ENCODE measurements at places on chromosomes 11 and 22. TPM values are rescaled to one million over a fixed set of nuclear protein-coding genes. Genes with fewer than 3 reads are reported as not detected.

DNA sequence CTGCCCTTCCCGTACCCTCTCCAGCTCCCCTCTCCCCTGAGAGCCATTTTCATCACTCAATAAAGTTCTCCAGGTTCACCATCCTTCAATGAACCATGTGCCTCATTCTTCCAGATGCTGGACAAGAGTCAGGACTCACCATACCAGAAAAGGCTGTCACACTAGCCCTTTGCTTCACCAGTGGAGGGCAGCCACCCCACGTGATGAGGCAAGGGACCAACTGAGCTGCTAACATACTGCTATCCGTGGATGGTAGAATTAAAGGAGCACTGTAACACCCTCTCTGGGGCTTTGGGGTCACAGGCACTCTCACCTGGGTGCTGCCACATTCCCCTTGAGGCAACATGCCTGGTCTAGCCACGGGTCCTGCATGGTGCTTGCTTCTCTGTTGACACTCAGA, 13.1 kb upstream of the OR5I1 start:
- no peak overlapping the region for H3K4me3 ChIP-seq
- no peaks in the 10 kb centered on the region for H3K36me3 ChIP-seq
- no peaks in the 10 kb centered on the region for H3K4me1 ChIP-seq
- H3K27ac ChIP-seq: no peak overlapping the region

GRCh38 chr11:125123947-125124617, 12.7 kb upstream of the TMEM218 start:
- DNase-seq: peak; percentile 68
- H3K27me3 ChIP-seq: no peaks in the 10 kb centered on the region
- no peaks in the 10 kb centered on the region for H3K4me1 ChIP-seq
- no peaks in the 10 kb centered on the region for H3K36me3 ChIP-seq
- no peak overlapping the region for H3K27ac ChIP-seq
- H3K4me3 ChIP-seq: no peak overlapping the region

- no peak for DNase-seq
- H3K4me3 ChIP-seq: no peak overlapping the region
- H3K27ac ChIP-seq: peak overlapping the region; percentile 40
- peaks cover 9% of the 10 kb centered on the region for H3K36me3 ChIP-seq
- H3K27me3 ChIP-seq: no peaks in the 10 kb centered on the region
- H3K4me1 ChIP-seq: peaks cover 2% of the 10 kb centered on the region
Observed at GRCh38 chr11:12223771-12224536, 113.6 kb downstream of the MICAL2 start.

GRCh38 chr11:125292100-125292499, 127.5 kb downstream of the PKNOX2 start:
- no peak overlapping the region for H3K4me3 ChIP-seq
- no peaks in the 10 kb centered on the region for H3K36me3 ChIP-seq
- H3K4me1 ChIP-seq: no peaks in the 10 kb centered on the region
- H3K27ac ChIP-seq: no peak overlapping the region

DNA sequence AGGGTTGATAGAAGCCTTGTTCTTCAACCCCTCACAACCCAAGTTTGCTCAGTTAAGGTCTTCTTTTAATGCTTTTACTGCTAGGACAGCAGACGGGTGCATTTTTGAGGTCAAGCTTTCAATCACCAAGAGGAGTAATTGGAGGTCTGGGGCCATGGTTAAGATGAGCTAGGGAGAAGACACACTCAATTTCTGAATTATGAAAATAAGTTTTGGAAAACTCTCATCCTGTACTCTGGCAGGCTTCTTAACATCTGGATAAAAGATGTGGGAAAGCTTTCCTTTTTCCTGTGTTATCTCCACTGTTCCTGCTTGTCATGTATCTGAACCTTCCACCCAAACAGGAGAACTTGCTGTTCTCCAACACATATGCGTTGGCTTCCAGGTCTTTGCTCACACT, 9.7 kb downstream of the ABTB2 start:
- DNase-seq: no peak
- no peaks in the 10 kb centered on the region for H3K27me3 ChIP-seq
- no peaks in the 10 kb centered on the region for H3K36me3 ChIP-seq
- H3K4me3 ChIP-seq: no peak overlapping the region
- H3K27ac ChIP-seq: peak overlapping the region; percentile 62
- peaks cover 14% of the 10 kb centered on the region for H3K4me1 ChIP-seq

DNA sequence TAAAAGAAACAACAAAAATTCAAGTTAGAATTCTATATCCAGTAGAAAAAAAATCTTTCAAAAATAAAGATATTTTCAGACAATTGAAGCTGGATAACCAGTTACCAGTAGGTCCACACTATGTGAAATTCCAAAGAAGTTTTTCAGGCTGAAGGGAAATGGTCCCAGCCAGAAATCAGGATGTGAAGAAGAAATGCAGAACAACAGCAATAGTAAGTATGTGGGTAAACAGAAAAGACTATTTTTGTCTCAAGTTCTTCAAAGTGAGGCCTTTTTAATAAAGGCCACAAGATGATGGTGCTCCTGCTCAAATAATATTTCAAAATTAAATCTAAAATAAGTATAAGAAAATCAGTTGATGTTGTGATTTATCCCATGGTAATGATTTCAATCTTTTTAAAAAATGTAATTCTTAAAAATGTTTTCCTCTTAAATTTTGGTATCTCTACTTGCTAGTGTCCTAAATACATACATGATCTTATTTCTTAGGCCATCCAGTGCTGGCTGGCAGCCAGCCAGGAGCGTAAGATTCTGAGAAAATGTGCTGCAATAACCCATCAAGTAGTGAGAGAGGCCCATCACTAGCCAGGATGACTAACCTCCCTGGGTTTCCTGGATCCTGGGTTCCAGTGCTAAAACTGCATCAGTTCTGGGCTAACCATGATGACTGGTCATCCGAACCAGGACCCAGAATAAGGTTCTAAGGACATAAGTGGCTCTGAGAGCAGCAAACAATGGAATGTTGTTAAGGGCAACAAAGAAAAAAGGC, 15.6 kb upstream of the UCP3 start:
- no peak overlapping the region for H3K27ac ChIP-seq
- H3K4me1 ChIP-seq: no peaks in the 10 kb centered on the region
- no peaks in the 10 kb centered on the region for H3K36me3 ChIP-seq
- DNase-seq: peak; percentile 77

CPT1B gene
- 11.5 TPM for total RNA-seq

NCAPH2 gene
- 35.5 TPM for total RNA-seq

- no peak overlapping the region for H3K4me3 ChIP-seq
- H3K4me1 ChIP-seq: no peaks in the 10 kb centered on the region
- H3K27me3 ChIP-seq: no peaks in the 10 kb centered on the region
- no peaks in the 10 kb centered on the region for H3K36me3 ChIP-seq
- H3K27ac ChIP-seq: no peak overlapping the region
- DNase-seq: no peak
Observed at GRCh38 chr11:75697906-75698581, 19.6 kb upstream of the MOGAT2 start.

LMNTD2 gene
- 1.4 TPM for total RNA-seq

GRCh38 chr11:61728940-61729219, 23.6 kb upstream of the MYRF start:
- DNase-seq: no peak
- H3K4me3 ChIP-seq: no peak overlapping the region
- no peak overlapping the region for H3K27ac ChIP-seq
- no peaks in the 10 kb centered on the region for H3K27me3 ChIP-seq
- H3K4me1 ChIP-seq: no peaks in the 10 kb centered on the region
- no peaks in the 10 kb centered on the region for H3K36me3 ChIP-seq

- H3K27ac ChIP-seq: no peak overlapping the region
- H3K4me1 ChIP-seq: no peaks in the 10 kb centered on the region
- DNase-seq: no peak
- no peak overlapping the region for H3K4me3 ChIP-seq
- no peaks in the 10 kb centered on the region for H3K27me3 ChIP-seq
- H3K36me3 ChIP-seq: no peaks in the 10 kb centered on the region
Observed at GRCh38 chr11:34680918-34681586, 60.2 kb downstream of the EHF start.

MS4A2 gene
- total RNA-seq: 8.2 TPM

KRTAP5-10 gene
- total RNA-seq: not detected

- H3K36me3 ChIP-seq: no peaks in the 10 kb centered on the region
- H3K4me1 ChIP-seq: no peaks in the 10 kb centered on the region
- no peak overlapping the region for H3K27ac ChIP-seq
- H3K27me3 ChIP-seq: no peaks in the 10 kb centered on the region
- no peak overlapping the region for H3K4me3 ChIP-seq
Observed at GRCh38 chr11:80779905-80780605, 1339.2 kb upstream of the TENM4 start.

- no peaks in the 10 kb centered on the region for H3K27me3 ChIP-seq
- peaks cover 1% of the 10 kb centered on the region for H3K36me3 ChIP-seq
Observed at GRCh38 chr11:6563121-6563619, 40.2 kb downstream of the RRP8 start.

MLC1 gene
- total RNA-seq: 0.39 TPM

DNA sequence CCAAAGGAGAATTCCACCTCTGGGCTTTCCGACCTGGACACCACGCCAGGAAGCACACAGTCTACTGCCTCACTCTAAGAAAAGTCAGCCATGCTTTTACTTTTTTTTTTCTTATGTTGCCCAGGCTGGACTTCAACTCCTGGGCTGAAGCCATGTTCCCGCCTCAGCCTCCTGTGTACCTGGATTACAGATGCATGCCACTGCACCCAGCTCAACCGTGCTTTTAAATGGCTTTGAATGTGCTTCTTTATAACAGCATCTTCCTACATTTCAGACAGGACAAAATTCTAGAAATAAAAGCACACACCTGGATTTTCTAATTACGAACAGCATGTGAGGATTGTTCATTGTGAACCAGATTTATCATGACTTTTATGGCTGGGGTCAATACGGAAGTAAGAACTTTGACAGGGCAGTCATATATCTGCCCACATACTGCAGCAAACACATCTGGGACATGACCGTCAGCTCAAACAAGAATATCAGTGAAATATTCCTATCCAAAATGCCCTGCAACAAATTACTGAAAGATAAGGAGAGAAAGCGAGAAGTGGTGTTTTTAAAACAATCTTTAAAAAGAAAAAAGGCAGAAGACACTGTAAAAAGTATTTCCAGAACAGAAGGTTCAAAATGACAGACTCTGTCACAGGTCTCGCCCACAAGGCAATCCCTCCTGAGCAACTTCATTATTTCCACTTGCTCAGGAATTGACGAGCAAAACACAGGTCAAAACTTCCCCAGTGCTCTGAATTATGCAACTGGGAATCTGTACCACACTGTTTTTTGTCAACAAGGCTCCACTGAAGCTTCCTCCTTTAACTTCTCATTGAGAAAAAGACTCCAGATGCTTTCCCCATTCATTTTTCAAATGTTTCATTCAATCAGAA, 42.1 kb downstream of the PACSIN2 start:
- H3K4me3 ChIP-seq: no peak overlapping the region
- peaks cover 2% of the 10 kb centered on the region for H3K4me1 ChIP-seq
- H3K27ac ChIP-seq: no peak overlapping the region
- H3K36me3 ChIP-seq: no peaks in the 10 kb centered on the region

- H3K4me3 ChIP-seq: no peak overlapping the region
- H3K27me3 ChIP-seq: no peaks in the 10 kb centered on the region
- DNase-seq: no peak
- no peaks in the 10 kb centered on the region for H3K36me3 ChIP-seq
Observed at GRCh38 chr11:28524098-28524497, 415.9 kb downstream of the METTL15 start.

Data from aorta (tissue), 5 donors.